ENCODE measurements at places on chromosomes 16 and 17.

- no peak for DNase-seq
These were observed 262.3 kb downstream of the SOX9 start for GRCh38 chr17:72382971-72383722.

- no peak for DNase-seq
These were observed 358.6 kb upstream of the CDH11 start for GRCh38 chr16:65480281-65481091.

GRCh38 chr17:57595947-57596695, 149.0 kb downstream of the CCDC182 start:
- no peak for DNase-seq

- no peak for DNase-seq
These were observed 390.1 kb downstream of the ZFHX3 start for GRCh38 chr16:72657791-72658190.

DNA sequence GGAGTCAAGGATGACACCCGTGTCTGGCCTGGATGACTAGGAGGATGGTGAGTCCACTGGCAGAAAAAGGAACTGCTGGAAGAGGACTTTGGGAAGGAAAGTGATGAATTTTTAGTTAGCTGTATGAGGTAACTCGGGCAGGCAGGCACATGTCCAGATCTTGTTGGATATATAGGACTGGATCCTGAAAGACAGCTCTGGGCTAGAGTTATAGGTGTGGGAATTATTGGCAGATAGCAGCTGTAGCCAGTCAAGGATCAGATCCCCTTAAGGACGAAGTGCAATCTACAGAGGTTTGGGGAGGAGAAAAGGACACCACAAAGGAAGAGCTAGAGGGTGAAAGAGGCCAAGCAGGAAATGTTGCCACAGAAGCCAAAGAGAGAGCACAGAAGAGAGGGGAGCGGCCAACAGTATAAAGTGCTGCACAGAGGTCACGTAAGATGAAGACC, 10.1 kb downstream of the CYB5D1 start:
- DNase-seq, result no peak

DNA sequence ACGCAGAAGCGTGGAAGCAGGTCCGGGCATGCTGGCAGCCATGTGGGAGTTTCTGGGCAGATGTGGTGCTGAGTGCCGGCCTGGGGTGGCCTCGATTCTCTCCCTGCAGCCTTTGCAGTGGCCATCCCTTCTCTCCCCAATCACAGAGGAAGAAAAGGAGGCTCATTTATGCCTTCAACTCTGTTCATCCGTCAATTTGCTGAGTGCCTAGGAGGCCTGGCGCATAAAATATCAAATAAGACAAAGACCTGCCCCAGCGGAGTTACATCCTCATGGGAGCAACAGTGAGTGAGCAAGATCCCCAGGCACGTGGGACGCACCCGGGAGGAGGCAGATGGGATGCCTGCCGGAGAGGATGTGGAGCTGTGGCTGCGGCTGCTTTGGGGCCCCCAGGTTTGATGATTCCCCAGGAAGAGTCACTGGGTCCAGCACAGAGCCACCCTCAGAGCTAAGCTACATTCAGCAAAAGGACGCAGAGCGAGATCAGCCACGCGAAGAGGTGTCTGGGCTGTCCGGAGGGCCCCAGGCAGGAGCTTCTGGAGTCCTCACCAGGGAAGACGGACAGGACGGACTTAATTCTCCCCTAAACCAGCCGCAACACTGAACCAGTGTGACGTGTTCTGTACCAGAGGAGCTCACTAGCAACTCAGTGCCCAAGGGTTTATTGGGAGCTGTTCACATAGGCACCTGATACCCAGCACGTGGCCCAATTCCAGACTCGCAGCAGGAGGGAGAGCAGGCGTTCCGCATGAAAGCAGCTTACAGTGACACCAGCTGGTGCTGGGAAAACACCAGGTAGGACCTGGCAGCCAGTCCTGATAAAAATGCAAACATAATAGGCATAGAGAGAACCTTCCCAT, 11.3 kb downstream of the CA5A start:
- DNase-seq, result no peak

DNA sequence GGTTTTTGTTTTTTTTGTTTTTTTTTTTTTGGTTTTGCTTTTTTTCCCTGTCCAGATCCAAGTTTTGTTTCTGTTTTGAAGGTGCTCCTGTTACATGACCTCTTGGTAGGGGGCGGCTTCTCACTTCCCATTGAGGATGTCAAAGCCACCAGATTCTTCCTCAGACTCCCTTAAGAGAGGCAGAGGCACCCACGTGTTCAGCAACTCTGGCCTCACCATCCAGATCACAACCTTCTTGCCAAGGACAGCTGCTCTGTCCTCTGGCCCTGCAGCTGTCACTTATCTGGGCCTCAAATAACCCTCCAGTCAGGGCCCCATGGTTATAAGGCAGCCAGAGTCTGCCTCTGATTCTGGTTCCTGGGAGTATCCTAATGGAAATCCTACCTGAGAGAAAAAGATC, 208.5 kb downstream of the STX8 start:
- no peak for DNase-seq

DNA sequence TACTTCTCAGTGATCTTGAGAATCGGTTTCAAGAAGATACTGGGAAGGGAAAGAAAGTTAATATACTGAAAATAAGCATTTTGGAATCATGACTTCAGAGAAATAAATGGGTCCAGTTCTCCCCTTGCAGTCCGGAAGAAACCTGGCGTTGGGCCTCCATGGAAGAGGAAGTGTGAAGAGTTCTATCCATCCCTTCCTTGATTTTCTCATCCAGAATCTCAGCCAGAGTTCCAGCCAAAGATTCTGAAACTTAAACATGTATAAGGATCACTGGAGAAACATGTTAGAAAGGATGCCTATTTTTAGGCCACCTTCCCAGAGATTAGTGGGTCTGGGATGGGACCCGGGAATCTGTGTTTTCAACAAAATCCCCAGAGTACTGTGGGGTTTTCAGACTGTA, 8.7 kb upstream of the GAS7 start:
- no peak for DNase-seq

- no peak for DNase-seq
These were observed 5.3 kb upstream of the C1QBP start for GRCh38 chr17:5444209-5444608.

GRCh38 chr17:47980541-47980940, 9.6 kb downstream of the CDK5RAP3 start:
- no peak for DNase-seq

DNA sequence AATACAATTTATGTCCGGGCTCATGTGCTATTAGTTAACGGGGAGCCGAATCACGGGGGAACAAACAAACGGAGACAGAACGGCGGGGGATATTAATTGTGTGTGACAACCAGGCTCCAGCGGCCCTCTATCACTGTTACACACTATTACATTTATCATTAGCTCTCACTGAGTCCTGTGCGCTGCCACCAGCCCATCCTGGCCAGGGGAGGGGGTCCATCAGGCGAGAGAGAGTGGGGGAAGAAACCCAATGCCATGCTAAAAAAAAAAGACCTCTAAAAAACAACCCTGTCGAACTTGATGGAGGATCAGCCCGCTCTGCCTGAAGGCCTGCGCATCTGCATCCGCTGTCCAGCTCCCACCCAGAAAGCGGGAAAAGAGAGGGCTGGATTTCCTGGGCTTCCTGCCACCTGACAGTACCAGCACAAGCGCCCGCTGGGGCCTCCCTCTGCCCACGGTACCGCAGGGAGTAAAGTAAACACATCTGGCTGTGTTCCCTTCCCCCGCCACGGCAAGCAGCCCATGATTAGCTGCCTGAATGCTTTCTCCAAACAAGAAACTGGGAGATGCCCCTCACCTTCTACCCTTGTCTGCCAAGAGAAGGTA, 41.7 kb downstream of the PIPOX start:
- peak; percentile 37 for DNase-seq

GRCh38 chr17:21210411-21211076, 3.4 kb downstream of the TMEM11 start:
- DNase-seq, result no peak

DNA sequence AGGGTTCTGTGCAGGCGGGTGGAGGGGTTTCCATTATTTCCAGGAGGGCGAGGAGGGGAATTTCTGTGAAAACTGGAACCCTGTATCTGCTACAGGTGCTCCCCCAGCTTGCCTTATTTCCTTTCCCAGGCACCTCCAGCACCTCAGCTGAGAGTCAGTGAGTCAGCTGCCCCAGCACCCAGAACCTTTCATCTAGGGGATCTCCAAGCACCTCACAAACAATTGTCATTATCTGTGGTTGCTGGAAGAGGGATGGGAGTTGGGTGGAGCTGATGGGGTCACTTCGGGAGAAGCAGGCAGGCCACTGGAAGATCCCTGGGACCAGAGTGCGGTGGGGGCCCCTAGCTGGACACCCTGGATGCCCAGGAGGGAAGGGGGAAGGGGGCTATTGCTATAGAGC, 10.0 kb upstream of the CLUH start:
- DNase-seq, result no peak

- DNase-seq, result no peak
These were observed 185.8 kb downstream of the SNX29 start for GRCh38 chr16:12162151-12162985.

DNA sequence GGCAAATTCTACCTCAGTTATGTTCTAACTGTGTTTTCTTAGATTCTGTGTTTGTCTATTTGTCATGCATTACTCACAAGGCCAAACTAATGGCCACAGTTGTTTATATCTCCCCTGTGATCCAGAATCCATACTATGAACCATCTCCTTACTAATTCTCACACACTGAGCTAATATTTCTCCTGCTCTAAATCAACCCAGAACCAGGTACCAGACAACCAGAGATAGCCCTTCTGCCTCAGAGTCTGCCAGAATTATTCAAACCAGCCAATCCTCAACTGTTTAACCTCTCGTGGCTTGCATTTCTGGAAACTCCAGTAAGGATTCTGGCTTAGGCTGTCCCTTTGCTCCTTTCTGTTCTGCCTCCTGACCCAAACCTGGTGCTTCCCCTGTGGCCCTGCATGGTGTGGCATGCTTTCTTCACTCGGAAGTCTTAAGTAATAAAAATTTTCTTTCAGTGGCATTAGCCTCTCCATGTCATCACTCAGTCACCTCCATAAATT, 59.4 kb downstream of the EFCAB5 start:
- DNase-seq, result no peak

DNA sequence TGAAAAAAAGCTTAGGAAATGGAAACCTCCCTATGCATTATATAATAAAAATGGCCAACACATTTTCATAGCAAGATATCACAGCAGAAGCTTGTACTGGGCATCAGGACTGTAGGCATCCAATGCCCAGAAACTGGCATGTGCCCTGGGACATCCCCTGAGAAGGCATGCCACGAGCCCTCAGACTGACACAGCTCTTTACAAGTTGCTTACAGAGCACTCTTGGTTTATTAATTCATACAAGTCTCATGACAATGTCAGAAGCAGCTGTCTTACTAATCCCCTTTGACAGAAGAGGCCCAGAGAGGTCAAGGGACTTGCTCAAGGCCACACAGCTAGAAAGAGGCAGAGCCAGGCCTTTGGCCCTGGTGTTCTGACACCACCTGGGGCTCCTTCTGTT, 5.6 kb upstream of the CCL2 start:
- no peak for DNase-seq

- DNase-seq, result no peak
These were observed 13.3 kb downstream of the CNEP1R1 start for GRCh38 chr16:50038286-50038685.

- DNase-seq, result no peak
These were observed 281.5 kb downstream of the SEC14L1 start for GRCh38 chr17:77422104-77422747.

DNA sequence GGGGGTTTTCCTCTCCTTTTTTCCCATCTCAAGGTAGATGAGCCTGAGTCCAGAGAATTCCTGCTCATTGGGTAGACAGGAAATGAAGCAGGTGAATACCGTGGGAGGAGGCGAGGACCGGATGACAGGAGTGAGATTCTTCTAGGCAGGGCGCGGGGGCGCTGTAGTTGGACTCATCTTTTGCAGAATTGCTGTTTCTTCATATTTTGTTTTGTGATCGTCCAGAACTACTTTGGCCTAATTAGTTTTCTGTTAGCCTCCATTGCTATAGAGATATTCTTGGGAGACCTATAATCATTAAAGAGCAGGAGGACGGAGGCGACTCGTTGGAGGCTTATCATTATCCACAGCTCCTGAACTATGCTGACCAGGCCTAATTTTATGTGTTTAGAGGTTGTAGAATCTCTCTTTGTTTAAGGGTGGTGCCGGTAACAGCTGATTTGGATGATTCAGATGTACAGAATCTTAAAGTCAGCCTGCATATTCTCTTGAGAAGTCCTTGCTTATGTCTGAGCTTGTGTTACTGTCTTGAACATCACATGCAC, 650 bp downstream of the ATP6V0A1 start:
- DNase-seq, result no peak

DNA sequence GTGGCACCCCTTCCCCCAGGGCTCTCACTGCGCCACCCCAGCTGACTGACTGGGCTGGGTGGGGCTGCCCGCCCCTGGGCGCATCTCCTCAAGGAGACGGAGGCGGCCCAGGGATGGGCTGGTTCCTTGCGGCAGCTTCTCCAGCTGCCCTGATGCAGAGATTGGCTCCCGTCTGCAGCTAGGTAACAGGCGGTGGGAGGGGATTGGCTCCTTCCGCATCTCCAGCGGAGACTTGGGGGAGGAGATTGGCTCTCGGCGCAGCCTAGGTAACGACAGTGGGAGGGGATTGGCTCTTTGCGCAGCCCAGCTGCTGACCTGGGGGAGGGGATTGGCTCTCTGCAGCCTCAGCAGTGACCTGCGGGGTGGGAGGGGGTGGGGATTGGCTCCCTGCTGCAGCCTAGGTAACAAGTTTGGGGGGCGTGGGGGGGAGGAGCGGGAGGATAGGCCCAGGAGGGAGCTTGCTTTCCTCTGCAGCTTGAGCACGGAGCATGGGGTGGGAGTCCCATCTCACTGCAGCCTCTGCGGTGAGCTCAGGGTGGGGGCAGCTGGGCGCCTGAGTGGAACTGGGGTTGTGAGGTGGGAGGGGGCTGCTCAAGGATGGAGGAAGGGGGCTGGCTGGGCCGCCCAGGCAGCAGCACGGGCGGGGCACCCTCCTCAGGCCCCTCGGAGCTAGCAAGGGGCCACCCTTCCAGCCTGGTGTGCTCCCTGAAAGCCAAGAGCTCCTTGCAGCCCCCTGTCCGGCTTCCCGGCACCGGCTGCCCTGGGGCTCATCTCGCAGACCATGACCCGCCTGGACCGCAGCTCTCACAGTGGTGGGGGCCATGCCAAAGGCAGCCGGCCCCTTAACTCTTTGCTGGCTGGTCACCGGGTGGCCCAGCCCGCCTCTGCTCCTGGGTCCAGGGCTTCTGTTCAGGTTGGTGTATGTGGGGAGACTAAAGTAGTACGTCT, 6.4 kb downstream of the NFE2L1 start:
- DNase-seq, result peak; percentile 77

GRCh38 chr16:70421473-70422311, 17.2 kb downstream of the ST3GAL2 start:
- DNase-seq, result no peak

- no peak for DNase-seq
These were observed 47.7 kb upstream of the CLEC18B start for GRCh38 chr16:74468807-74469525.

DNA sequence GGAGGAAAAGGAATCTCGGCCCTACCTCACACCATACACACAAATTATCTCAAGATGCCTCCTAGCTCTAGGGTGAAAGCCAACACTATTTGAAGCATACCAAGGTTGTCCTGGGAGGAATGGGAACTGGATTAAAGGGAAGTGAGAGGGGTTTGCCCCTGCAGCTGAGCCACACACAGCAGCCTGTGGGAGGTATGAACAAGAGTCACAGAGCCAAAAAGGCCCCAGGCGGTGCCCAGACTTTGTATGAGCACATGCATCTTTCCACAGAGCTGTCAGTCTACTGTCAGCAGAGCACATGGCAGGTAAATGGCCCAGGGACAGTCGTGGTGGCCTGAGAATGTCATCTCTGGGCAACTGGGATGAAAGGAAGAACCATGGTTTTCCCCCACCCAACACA, 31.0 kb upstream of the RCVRN start:
- DNase-seq, result no peak

GRCh38 chr17:50173335-50173941, 7.6 kb downstream of the SGCA start:
- DNase-seq, result no peak

All from left renal cortex interstitium (tissue), 4 donors.